Stimulated activated CD4-positive, alpha-beta T cell treated with anti-CD3 and anti-CD28 coated beads, Interleukin-4, amount 100 ng/mL, for 1 hour (primary cell): ENCODE measurements at places on chromosomes 11 and 22.

DNA sequence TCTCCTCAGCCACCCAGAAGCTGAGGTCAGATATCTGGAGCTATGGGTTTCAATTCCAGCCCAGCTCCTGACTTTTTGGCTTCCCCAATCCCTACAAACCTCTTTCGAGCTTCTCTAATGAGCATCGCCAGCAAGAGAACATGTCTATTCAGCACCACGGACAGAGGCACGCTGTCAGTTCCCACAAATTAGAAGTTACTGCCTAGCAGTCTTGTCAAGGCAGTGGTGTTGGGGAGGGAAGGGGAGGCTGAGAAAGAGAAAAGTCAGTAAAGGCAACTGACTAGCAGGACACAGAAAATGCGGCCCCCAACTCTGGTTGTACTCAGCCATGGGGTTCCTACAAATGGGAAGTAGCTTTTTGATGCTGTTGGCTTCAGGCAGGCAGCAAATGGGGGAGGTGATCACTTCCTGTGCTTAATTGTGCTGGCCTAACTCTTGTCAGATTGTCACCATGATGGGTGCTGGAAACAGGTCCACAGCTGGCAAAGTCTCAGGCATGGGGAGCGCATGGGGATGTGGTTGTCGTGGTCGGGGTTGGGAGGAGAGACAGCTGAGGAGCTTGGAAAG, 205.9 kb downstream of the ST3GAL4 start:
- DNase-seq: peak; percentile 8

- no peak for DNase-seq
Measured at GRCh38 chr11:66609721-66610617, 6.5 kb upstream of the RBM14 start.

DNA sequence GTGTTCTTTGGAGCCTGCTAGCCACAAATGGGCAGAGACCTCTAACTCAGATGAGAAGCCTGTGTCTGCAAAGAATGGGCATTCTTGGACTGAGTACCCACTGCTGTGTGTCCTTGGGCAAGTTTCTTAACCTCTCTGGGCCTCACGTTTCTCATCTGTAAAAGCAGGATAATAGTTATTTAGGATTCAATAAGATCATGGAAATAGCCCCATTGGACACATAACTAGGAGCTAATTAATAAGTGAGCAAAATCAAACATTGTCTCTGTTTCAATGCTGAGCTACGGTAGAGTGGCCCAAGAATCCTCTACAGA, 61.2 kb upstream of the WNT7B start:
- no peak for DNase-seq

GRCh38 chr11:37124384-37124783, 526.3 kb upstream of the RAG2 start:
- DNase-seq: no peak

DNA sequence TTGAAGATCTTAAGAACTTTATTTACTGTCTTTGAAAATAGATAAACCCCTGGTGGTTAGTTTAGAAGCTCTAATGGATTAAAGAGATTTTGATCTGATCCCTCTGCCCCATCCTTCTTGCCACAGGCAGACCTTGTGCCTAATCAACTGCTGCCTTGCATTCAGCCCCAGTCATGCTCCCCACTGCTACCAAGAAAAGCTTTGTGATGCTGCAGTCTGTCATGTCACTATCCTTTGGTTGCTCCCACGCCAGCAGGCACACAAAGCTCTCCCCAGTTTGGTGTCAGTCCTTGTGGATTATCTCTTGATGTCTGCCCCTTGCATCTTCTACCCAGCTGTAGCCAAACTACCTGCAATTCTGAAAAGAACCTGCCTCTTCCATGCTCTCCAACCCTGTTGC, 112.2 kb downstream of the MTNR1B start:
- DNase-seq: no peak

GRCh38 chr11:28026634-28027290, 81.2 kb downstream of the KIF18A start:
- DNase-seq: no peak

DNA sequence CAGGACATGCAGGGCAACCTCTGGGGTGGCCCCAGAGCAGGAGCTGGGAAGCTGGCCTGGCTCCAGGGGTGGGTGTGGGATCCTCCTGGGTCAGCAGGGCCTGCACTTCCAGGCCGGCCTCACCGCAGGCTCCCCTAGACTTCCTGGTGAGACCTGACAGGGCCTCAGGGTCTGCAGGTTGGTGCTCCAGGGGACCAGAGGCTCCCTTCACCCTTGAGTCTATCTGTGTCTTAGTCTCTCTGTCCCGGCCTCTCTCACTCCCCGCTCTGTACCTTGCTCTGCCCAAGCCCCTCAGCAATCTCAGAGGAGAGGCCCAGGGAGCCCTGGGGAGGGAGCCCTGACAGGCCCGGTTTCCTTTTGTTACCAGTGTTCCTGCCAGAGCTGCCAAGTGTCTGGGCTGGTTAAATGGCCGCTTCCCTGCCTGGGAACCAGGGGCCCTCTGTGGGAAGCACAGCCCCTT, 13.9 kb downstream of the CD82 start:
- DNase-seq: no peak

DNA sequence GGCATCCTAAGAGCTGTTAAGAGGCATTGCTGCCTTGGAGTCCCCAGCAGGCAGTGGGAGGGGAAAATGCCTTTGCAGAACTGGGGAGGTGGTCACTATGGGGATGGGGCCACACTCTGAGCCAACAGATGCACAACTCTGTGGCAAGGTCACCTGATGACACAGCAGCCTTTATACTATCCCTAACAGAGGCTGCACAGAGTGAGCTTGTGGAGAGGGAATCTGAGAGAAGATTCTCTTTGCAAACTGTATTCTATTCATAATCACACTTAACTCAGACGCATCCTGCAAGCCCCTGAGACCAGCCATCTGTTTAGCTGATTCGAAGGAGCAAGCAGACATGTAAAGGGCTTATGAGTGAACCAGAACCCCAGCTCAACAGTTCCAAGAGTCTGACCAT, 49.0 kb upstream of the TTC12 start:
- no peak for DNase-seq

GRCh38 chr11:117439256-117439655, 111.6 kb downstream of the CEP164 start:
- DNase-seq: no peak

GRCh38 chr22:47331750-47332149, 569.3 kb downstream of the TBC1D22A start:
- DNase-seq: no peak
